ENCODE measurements at places on chromosomes 11 and 22.

- DNase-seq: no peak
Measured at GRCh38 chr11:27603376-27603990, 96.8 kb downstream of the BDNF start.

DNA sequence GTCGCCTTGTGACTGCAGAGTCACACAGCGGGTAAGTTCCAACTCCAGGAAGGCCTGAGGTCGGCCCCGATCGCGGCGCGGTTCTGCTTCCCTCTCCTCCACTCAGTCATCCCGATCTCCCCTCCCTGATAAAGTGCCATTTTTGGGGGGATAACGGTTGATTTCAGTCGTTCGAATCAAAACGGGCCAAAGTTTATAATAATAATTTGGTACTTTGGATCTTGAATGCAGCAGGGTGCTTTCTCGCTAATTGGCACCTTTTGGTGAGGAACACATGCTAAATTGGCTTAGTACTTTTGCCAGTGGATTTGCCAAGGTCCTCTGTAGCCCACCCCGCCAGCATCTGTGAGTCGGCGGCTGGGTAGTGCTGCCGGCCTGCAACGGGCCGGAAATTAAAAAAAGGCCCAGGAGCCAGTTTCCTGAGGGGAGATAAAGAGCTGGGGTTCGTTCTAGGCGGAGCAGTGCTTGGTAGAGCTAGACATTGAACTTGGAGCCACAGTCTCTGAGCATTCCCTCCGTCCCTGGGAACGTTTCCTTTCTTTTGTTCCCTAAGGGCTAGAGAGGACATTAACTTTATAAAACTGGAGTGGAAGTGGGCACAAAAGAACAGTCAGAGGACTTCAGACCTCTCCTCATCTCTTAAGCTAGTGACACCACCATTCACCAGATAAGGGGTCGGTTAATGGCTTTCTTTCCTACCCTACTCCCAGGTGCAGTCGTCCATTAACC is 997 bp downstream of the UBE2L3 start:
- peak; percentile 7 for DNase-seq

- no peak for DNase-seq
Measured at GRCh38 chr11:123482218-123482617, 52.1 kb downstream of the GRAMD1B start.

DNA sequence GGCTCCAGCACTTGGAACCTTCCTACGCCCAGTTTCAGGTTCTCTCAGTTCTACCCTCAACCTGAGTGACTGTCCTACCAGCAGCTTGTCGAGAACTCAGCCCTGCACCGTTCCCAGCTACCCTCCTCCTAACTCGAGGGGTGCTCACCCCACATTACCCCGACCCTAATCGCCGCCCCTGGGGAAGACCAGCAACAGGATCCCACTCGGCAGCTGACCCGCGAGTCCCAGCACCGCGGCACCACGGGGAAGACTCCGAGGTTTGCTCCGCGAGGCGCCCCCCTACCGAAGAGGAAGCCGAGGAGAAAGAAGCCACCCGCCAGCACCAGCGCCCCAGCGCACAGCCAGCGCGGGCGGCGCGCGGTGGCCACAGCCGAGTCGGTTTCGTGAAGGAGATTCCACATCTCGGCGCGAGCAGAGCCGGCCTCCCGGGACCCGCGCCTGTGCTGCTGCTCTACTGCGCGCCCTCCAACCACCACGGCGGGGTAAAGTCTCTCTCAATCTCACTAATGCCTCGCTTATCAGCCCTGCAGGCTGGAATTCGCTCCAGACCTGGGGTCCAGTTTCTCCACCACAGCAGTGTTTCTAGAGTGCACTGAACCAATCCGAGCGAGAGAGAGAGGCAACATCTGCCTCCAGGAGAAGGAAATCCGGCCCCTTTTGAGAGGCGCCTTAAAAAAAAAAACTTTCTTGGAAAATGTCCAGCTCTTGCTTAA is at the start of gene FOLH1:
Gene FOLH1, minus strand, starts transcription at position 597 of the 716 bp plus-strand sequence. Its CDS starts 193 bp downstream, at position 404.
- DNase-seq: peak; percentile 8

DNA sequence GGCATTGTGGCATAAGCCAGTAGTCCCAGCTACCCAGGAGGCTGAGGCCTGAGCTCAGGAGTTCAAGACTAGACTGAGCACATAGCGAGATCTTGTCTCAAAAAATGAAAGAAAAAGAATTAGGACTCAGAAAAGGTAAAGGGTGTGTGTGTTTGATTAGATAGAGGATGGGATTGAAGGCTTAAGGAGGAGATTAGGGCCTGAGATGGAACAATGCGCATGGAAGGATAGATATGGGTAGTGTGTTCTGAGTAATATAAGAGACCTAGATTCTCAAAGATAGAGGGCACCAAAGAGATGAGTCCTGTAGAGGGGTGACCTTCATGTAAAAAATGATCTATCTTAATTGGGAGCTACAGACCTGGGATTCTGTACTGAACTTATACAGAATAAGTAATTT is 17.3 kb upstream of the RAB30 start:
- no peak for DNase-seq

DNA sequence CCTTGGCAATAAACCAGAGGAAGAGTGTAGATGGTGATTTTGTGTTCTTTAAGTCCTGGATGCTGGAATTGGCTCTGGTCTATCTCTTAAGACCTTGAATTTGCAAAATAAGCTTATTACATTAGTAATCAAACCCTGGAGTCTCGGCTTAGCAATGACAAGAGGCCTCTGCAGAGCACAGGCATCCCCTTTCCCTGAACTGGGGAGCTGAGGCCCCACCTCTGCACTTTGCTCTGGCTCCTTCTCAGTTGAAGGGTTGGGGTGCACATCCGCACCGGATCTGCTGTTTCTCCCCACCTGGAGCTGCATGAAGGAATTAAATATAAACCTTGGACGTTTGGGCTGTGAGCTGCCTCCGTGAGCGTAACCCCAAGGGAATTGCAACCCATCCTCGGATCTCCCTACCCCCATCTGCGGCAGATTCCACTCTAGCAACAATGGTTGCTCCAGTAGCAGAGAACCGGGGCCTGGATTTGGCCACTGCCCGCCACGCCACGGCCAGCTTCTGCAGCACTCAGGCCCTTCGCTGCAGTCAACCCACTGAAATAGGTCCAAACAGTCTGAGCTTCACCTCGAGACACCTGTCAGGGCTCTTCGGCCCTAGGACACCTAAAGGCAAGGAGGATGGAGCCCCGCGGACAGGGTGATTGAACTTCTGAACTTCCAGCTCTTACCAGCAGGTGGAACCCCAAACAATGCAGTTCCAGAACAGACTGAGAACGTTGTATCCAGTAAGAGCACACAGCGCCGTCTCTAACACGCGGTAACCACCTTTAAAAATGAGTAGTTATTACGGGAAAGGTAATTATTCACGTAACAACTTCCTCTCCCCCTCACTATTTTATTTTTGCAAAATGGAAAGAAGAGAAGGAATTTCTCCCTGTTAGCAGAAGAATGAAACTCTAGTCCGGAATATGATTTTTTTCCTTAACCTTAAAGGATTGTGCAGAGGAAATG is 54.8 kb upstream of the CAPRIN1 start:
- peak; percentile 73 for DNase-seq

DNA sequence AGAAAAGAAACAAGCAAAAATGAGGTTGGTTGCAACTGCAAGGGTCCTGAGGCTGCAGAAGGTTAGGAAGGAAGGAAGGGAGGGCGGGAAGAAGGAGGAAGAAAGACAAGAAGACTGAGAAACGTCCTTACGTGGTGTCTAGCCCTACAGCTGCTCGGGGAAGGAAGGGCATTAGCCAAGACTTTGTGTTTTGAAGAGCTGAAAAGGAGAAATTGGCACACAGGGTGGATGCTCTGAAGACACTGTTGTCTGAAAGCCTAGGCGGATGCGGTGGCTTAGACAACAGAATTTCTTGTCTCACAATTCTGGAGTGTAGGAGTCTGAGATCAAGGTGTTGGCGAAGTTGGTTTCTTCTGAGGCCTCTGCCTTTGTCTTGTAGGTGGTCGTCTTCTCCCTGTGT is 60.7 kb downstream of the MCM5 start:
- no peak for DNase-seq

DNA sequence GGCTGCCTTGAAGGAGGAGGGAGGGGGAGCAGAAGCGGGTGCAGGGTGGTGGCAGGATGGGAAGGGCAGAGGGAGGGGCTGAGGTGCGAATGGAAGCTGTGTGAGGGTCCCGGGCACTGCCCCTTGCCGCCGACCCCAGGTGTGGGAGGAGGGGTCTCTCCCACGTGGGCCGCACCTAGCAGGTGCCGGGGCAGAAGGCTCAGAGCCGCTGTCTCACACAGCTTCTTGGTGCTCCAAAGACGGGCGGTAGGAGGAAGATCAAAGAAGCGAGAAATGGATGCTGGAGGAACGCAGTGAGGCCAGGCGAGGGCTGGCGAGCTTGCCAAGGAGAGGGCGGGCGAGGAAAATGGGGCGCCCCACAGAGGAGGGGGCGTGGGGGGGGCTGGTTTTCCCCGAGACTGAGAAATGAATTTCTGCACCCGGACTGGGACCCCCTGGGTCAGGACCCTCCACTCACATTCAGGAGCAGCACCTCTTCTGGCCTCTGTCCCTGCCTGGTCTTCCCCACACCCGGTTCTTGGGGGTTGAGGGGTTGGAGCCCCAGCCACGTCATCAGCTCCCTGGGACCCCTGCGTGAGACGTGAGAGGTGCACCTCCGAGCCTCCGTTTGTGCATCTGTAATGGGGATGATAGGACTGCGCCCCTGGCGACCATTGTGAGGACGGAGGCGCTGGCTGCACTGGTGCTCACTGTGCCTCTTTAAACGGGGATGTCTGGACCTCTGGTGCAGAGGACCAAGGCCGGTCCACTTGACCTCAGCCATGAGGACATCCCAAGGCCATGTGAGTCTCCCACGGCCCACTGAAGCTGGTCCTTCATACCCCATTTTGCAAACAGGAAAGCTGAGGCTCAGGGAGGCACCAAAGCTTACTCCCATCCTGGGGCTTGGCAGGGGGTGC is 16.8 kb downstream of the LSP1 start:
- DNase-seq: no peak

DNA sequence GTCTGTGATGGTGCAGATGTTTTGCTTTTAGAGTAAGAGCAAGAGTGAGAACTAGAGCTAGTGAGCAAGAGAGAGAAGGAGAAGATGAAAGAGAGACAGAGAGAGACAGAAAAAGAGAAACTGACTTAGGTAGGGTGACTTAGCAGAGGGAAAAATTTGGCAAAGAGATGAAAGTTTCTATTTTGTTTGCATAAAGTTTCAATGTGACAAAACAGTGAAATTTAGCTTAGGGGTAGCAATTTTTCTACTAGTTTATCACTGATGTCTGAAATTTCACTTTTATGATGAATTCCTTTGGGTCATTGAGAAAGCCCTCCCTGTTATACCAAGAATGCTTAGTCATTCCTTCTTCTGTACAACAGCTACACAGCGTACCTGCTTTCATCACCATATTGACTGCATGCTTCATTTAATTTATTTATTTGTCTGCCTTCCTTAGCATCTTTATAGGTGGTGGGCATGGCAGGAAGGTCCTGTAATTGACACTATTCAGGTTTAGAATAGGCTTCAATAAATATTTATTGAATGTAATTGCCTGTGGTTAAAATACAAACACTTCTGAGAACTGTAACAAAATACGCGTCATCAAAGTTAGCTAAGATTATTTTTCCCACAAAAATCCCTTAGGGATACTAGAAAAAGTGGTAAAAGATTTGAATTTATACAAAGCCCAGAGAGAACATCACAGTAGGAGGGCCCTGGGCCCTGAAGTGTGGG is 19.9 kb upstream of the CTSC start:
- DNase-seq: no peak

DNA sequence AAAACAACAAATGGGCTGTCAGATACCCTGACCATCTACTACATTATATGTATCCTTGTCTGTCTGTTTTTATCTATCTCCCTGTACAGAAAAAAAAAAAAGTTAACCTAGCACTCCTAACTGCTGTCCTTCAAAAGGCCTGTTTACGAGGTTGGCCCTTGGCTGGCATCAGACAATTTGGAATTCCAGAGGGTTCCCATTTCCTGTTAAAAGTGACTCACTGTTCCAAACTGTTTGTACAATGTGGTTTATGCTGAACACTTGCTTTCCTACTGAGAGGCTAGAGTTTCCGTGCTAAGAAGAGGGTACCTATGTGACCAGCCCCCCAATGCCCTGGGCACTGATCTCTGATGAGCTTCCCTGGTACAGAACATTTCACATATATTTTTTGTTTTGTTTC is 65.9 kb upstream of the HMGXB4 start:
- no peak for DNase-seq

DNA sequence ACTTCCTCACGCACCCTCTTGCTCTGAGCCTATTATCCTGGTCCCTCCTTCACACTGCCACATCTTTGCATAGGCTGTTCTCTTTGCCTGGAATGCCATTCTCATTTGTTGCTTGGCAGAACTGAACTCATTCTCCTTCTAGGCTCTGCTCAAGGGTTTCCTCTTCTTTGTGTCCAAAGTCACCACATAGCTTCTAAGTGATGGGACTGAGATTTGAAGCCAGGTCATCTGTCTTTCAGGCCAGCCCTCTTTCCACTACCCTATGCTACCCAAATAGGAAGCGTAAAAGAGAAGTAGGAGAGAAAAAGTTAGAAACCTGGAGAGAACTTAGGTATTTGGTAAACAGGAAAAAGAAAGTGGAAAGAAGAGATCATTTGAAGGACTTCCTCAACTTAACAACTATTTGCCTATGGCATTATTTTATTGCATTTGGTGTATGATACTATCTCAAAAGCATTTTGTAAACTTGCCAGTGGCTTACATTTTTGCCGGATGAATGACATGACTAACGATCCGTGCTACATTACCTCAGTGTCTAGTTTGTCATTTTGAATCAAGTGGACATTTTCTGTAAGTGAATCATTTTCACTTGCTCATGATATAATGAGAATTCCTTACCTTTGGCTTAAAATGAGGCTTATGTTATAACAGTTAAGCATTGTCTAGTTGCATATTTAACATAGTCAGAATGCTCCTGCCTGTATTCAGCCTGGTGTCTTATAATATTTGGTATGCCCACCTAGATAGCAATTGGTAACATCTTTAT is 18.5 kb downstream of the NF2 start:
- DNase-seq: no peak

- peak; percentile 45 for DNase-seq
Measured at GRCh38 chr11:123122341-123122740, 60.4 kb upstream of the HSPA8 start.

DNA sequence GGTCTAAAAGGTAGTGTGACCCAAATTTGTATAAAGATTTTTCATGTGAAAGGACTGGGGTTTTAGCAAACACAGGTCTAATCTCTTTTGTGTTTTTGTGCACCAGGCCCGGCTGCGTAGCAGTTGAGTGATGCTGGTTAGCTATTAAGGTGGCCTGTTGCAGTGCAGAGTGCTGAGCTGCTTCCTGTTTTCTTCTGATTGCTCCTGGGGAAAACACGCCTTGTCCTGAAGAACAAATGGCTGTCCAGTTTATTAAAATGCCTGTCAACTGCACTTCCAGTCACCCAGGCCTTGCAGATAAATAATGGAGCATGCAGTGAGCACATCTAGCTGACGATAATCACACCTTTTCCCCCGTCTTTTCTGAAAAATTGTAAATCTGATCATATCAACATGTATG is 1.8 kb downstream of the SRSF8 start:
- DNase-seq: peak; percentile 90
